ENCODE measurements at places on chromosomes 2 and 18. TPM values are rescaled to one million over a fixed set of nuclear protein-coding genes. Genes with fewer than 3 reads are reported as not detected.

Gene CCDC148
- total RNA-seq = 0.86 TPM

Gene DSC3
- under 0.01 TPM for total RNA-seq

Gene RAPH1
- 33.0 TPM for total RNA-seq

Gene RUFY4
- total RNA-seq = not detected

Gene EML6
- 2.2 TPM for total RNA-seq

Gene CRYGC
- total RNA-seq = not detected

Gene CFC1
- total RNA-seq = not detected

Gene LIMS4
- 18.6 TPM for total RNA-seq
